ENCODE measurements at places on chromosomes 4 and X.

- DNase-seq: no peak
Measured at GRCh38 chrX:81890521-81890920, 688.6 kb downstream of the SH3BGRL start.

- no peak for DNase-seq
Measured at GRCh38 chr4:61068745-61069144, 131.4 kb upstream of the ADGRL3 start.

DNA sequence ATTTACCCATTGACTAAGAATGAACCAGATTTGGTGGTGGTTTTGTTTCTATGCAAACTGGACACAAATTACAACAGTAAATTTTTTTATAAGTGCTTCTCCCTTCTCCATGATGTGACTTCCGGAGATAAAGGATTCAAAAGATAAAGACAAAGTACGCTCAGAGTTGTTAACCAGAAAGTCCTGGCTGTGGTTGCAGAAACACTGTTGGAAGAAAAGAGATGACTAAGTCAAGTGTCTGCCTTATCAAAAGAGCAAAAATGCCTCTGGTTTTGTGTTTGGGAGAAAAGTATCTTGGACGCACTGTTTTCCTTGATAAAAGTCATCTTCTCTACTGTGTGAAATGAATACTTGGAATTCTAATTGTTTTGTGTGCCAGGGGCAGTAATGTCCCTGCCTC, 213.4 kb downstream of the GC start:
- no peak for DNase-seq

DNA sequence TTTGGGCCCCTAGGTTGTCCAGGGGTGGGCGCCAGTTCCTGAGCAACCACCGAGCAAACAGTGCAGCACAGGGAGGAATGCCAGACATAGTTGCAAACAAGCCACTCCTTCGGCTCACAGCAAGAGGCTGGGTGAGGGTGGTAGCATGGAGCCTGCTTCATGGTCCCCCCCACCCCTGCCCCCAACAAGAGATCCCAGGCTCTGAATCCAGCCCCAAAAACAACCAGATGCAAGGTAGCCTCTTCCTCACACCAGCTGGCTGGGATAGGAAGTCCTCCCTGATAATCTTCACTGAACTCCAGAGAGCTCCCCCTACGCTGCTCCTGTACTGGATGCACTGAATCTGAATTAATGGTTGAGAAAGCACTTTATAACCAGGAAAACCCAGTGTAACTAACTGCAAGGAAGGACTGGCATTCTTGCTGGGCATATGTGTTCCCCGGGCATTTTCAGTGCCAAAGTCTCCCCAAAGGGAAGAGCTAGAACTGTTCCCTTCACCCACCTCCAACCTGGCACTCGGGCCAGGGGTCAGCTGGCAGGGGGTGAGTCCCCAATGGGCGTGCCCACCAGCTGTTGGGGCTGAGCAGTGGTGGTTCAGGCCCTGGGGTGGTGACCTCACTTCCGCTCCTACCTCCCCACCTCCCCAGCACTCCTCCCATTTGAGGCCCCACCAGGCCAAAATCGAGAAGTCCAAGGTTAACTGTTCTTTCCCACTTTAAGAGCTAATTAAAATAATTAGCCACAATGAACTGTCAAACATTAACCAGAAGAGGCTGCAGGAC, 1.5 kb downstream of the ELF4 start:
- no peak for DNase-seq

GRCh38 chr4:11397819-11398610, 30.7 kb downstream of the HS3ST1 start:
- no peak for DNase-seq

- no peak for DNase-seq
Measured at GRCh38 chrX:49970674-49971073, 48.3 kb downstream of the CLCN5 start.

DNA sequence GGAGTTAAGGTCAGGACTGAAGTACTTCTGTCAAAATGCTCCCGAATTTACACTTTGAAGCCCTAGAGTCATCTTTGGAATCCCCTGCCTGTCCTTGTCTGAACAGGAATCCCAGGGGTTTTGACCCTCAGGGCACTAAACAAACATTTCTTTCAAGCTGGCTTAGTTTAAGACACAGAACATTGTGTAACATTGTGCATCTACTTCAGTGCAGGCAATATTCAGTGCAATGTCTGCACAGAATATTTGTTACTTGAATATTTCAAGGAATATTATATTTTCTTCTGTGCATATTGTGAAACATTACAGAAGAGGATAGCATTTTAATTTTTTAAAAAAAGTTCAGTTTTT, 763.4 kb downstream of the PCDH18 start:
- DNase-seq: no peak
